ENCODE measurements at places on chromosomes 11 and 22.

DNA sequence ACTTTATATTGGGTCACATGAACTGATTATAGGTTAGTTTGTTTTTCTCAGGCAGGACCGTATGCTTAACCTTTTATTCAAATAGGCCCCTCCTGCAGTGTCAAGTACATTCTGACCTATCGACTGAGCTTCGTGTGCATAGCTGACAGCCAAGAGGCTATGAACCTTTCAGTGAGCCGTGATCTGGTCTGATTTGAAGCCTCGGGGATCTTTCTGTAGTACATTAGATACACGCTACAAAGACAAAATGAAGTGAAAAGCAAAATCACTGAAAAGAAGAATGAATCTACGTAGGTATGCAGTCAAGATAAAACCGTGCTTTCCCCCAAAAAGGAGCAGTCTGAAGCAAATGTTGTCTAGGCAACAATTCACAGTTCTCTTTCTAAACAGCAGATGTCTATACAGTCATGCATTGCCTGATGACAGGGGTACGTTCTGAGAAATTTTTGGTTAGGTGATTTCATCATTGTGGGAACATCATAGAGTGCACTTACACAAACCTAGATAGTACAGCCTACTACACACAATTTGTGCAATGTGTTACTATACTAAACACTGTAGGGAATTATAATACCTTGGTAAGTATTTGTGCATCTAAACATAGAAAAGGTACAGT is 18.1 kb downstream of the JHY start:
- DNase-seq, result no peak

GRCh38 chr11:72314600-72315392 is 70.8 kb upstream of the PHOX2A start:
- no peak for DNase-seq

- no peak for DNase-seq
Measured at GRCh38 chr11:69705901-69706787, 2.3 kb upstream of the FGF19 start.

- DNase-seq, result no peak
Measured at GRCh38 chr11:62676698-62677097, 2.2 kb downstream of the UBXN1 start.

DNA sequence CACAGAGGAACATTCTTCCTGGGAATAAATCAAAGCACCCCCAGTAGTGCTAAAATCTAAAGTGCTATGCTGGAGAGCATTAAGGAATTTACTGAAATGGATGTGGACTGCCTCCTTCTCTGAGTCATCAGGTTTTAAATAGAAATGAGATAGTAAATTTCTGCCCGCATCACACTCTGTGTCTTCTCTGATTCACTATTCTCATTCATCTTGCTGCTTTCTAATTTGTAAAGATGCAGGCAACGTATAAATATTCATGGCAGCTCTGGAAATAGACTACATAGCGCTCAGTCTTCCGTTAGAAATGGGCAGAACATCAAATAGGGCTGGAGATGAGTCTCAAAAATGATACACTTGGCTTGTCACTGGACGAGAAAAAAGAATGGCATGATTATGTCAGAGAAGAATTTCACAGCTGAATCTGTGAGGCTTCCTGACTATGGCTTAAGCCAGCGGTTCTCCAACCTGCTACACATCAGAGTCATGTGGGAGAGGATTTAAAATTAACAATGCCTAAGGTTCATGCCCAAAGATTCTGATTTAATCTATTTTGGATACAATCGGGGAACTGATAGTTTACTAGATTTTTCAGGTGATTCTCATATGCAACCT is 178.2 kb downstream of the LRRC4C start:
- no peak for DNase-seq

DNA sequence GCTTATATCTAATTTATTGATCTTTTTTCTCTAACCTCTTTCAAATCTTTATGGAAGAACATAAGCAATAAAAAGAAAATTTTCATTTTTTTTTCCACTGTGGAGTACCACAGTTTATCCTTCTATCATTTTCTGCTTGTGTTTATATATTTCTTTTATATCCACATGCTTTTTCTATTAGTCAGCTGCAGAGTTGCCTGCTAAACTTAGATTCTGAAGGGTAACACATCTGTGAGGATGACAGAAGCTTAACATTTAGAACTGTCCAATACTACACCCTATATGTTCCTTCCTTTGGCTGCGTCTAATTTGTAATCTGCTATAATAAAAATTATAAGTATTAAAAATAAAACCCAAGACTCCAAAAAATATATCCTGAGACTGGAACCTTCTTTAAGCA is 20.8 kb downstream of the CCDC90B start:
- no peak for DNase-seq

Measured in activated CD4-positive, alpha-beta T cell treated with anti-CD3 and anti-CD28 coated beads for 36 hours (primary cell).